ENCODE measurements at places on chromosomes 5 and 9. TPM values are rescaled to one million over a fixed set of nuclear protein-coding genes. Genes with fewer than 3 reads are reported as not detected.

The GARIN3 gene
- total RNA-seq: not detected

The STPG3 gene
- not detected for total RNA-seq

The REEP2 gene
- 1.4 TPM for total RNA-seq

The TTLL11 gene
- 1.9 TPM for total RNA-seq

The LCN12 gene
- total RNA-seq: not detected

The RPS14 gene
- 3,653 TPM for total RNA-seq

The HAVCR2 gene
- total RNA-seq: 0.15 TPM

The SDHA gene
- total RNA-seq: 199 TPM

The ZNF658 gene
- total RNA-seq: 5.3 TPM

The SPINK13 gene
- total RNA-seq: not detected

The NMUR2 gene
- not detected for total RNA-seq

The ALDH1A1 gene
- 124 TPM for total RNA-seq

The FBXL7 gene
- 4.0 TPM for total RNA-seq

The PHF2 gene
- 9.4 TPM for total RNA-seq

The GABRA6 gene
- not detected for total RNA-seq

The CDH18 gene
- 0.61 TPM for total RNA-seq

The PRLR gene
- total RNA-seq: not detected

The PTGER4 gene
- total RNA-seq: 56.5 TPM

The CXCL14 gene
- total RNA-seq: not detected

The SMIM32 gene
- not detected for total RNA-seq

The XRCC4 gene
- 13.5 TPM for total RNA-seq

The CEL gene
- not detected for total RNA-seq

The PLPP1 gene
- 23.7 TPM for total RNA-seq

The S100Z gene
- total RNA-seq: not detected

The ZNF883 gene
- 0.32 TPM for total RNA-seq

The SHISAL2B gene
- not detected for total RNA-seq

The ITK gene
- total RNA-seq: not detected

The FSTL4 gene
- not detected for total RNA-seq

The GNA14 gene
- total RNA-seq: 8.4 TPM

The FAM221B gene
- total RNA-seq: not detected

The TXNDC8 gene
- total RNA-seq: not detected

The SPEF2 gene
- total RNA-seq: 0.97 TPM

The DHX29 gene
- 32.8 TPM for total RNA-seq

The TRAF2 gene
- total RNA-seq: 11.4 TPM
